ENCODE measurements at places on chromosomes 3 and 15.

DNA sequence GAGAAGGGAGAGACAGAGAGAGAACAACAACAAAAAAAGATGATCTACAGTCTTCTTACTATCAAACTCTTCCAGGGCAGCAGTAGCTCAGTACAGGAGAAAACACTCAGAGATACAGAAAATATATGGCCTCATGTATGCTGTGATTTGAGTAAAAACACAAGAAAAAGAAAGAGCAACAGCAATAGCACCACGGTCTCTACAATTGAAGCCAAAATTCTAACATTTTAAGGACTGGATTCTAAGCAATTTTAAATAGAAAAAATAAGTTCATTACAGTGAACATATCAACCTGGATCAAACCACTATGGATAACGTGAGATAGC lies 43.5 kb upstream of the ALCAM start:
- no peak for DNase-seq

GRCh38 chr15:64037966-64038365 lies 8.3 kb downstream of the DAPK2 start:
- no peak for DNase-seq

DNA sequence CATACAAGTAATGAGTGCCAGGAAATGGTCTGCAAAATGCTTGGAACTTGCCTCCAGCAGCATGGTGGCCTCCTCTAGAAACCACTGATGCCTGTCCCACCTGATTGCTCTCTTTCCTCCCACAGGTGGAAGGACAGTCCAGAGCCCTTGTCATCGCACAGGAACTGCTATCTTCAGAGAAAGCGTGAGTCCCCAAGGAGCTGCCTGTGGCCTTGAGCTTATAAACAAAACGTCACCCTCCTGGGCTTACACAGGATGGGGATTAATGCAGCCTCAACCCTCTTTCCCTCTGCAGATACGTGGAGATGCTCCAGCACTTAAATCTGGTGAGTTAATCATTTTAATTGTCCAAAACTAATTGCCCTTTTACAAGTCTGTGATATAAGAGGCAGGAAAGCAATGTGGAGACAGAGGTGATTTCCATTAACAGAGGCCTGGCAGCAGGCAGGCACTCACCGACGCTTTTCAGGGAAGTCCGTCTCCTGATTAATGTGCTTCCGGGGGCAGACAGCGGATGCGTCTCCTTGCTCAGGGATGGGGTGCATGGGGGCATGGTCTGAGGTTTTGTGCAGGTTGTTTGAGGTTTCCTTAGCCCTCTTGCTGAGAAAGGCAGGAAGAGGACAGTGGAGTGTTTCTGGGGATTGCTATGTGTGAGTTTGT lies 61.8 kb downstream of the FGD5 start:
- no peak for DNase-seq

GRCh38 chr3:154310840-154311239 lies 13.4 kb downstream of the DHX36 start:
- no peak for DNase-seq

- no peak for DNase-seq
Measured at GRCh38 chr3:102084006-102084405, 234.7 kb downstream of the NFKBIZ start.

GRCh38 chr3:178504128-178504527 lies 32.1 kb upstream of the KCNMB2 start:
- no peak for DNase-seq

GRCh38 chr3:45081506-45082141 lies 55.5 kb downstream of the CLEC3B start:
- DNase-seq, result no peak

DNA sequence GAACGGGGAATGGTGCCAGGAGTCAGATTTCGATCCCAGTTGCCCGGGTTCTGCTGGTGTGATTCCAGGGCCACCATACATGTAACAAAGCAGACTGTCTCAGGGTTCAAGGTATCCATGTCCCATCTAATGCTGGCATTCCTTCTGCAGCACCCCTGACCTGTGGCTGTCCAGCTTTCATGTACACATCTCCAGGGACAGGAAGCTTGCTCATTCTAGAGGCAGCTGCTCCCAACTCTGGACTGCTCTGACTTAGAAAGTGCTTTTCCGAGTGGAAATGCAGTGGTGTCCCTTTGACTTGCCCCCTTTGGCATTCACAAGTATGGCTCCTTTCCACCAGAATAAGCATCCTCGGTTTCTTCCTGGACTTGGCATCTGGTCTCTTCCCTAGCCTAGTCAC lies 30.9 kb downstream of the PML start:
- DNase-seq, result no peak

- no peak for DNase-seq
Measured at GRCh38 chr15:79977431-79978054, 6.5 kb upstream of the BCL2A1 start.

GRCh38 chr3:12154151-12154550 lies 4.6 kb downstream of the TIMP4 start:
- no peak for DNase-seq

- DNase-seq, result no peak
Measured at GRCh38 chr3:8757551-8758518, 11.6 kb downstream of the OXTR start.
